Activated CD4-positive, alpha-beta memory T cell treated with anti-CD3 and anti-CD28 coated beads, Interleukin-2, amount 10 ng/mL, durations not matched to agents 7 days and 5 days (primary cell): ENCODE measurements at places on chromosomes 4 and X.

DNA sequence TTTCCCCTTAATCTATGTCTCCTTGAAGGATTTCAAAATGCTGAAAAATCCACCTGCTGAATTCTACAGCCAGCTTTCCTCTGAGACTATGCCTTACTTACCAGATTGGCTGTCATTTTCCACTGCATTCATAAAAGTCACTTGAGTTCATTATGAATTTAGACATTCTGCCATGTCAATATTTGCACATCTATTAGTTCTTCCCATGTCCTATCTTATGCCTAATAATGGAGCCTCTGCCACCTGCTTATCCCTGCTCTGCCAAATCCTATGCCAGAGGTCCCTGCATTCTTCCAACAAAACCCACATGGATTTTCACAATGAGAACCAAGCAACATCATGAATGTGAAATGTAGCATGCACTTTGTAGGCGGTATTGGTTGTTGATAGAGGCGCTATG, 42.6 kb downstream of the GASK1B start:
- DNase-seq, result no peak

DNA sequence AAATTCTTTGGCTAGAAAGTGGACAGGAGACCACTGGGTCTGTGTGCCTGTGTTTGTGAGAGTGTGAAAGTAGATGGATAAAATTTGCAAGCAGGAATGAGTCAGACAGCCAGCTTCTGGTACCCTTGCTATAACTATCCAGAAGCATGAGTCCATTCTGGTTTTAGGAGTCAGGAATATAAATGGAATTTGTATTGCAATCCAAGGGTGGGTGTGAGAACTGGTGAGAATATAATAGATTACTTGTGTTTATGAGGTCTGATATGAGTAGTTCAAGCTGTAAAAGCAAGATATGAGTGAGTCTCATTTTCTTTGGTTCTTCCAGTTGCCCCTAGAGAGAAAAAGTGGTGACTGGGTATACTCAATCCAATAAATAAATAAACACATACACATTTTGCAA, 212.7 kb upstream of the TAPT1 start:
- no peak for DNase-seq

- no peak for DNase-seq
Measured at GRCh38 chr4:184911310-184911709, 85.5 kb upstream of the ACSL1 start.

DNA sequence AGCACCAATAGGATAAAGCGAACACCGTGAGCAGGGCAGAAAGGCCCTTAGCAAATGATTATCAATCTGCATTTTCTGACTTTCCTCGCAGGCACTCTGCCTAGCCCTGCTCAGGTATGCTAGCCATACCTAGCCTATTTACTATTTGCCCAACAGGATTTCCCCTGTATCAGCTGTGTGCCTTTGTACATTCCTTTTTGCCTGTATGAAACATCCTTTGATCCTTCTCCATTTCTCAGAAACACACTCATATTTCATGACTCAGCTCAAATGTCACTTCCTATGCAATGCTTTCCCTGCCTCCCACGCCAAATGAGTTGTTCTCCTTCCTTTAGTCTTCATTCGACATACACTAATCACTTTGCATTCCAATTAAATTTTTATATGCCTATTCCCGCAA, 37.2 kb downstream of the PCDH7 start:
- DNase-seq, result no peak

GRCh38 chr4:173301518-173302201, 32.5 kb downstream of the HMGB2 start:
- DNase-seq, result no peak

DNA sequence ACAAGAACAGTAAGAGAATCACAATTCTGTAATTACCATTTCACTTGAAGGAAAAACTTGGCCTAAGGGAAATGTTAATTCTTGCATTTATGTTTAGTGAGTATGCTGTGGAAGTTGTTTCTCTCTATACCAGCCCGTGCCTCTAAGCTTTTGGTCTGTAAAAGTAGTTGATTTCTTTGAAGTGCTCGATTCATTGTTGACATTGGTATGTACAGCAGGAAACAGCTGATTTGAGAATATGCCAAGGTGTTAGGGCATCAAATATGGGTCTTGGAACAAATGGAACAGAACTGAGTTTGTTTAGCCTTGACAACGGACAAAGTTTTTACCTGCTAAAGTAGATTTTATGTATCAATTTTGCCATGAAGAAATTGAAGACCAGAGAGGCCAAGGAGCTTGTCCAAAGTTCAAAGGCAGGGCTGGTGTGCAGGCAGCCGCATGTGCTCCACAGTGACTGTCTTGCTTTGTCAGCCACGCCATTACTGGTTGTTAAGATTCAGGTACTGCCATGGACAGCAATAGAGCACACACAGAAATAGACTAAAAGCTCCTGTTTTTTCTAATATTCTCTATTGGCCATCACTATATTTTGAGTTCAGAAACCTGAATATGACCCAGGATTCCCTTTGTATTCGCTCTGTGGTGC, 75.5 kb upstream of the TLR3 start:
- DNase-seq, result no peak
